NCI-H69 (cell line): ENCODE measurements at places on chromosomes 2 and 18.

DNA sequence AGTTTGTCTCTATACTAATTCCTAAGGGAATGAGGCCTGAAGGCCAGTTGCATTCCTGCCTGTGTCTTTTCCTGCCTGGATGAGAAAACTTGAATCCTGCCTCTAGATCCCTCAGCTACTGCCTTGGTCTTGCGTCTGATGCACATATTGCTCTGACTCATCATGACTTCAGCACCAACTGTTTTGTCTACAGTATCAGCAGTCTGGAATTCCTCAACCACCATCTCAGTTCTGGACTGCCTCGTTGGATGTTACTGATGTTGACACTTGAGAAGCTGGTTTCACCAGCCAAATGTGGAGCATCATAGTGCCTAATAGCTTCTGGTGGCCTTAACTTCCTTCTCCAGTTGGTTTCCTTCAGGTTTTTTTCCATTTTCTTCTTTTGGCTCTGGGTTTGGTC lies 211.0 kb downstream of the CTNNA2 start:
- DNase-seq, result no peak

DNA sequence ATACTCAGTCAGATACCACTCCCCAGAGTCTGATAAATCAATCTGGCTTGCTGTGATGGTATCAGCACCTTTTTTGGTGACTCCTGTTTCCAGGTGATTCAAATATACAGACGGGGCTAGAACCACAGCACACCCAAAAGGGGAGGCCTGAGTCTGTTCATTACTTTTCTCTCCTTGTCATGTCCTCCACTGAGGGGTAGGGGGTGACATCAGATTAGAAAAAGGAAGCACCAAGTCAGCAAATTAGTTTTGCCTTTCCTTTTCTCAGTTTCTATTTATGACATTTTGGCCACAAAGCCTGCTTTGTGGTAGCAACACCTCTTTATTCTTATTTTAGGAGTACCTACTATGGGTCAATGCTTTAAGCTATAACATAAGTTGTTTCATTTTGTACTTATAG lies 127.4 kb downstream of the CCDC102B start:
- peak; percentile 35 for DNase-seq

DNA sequence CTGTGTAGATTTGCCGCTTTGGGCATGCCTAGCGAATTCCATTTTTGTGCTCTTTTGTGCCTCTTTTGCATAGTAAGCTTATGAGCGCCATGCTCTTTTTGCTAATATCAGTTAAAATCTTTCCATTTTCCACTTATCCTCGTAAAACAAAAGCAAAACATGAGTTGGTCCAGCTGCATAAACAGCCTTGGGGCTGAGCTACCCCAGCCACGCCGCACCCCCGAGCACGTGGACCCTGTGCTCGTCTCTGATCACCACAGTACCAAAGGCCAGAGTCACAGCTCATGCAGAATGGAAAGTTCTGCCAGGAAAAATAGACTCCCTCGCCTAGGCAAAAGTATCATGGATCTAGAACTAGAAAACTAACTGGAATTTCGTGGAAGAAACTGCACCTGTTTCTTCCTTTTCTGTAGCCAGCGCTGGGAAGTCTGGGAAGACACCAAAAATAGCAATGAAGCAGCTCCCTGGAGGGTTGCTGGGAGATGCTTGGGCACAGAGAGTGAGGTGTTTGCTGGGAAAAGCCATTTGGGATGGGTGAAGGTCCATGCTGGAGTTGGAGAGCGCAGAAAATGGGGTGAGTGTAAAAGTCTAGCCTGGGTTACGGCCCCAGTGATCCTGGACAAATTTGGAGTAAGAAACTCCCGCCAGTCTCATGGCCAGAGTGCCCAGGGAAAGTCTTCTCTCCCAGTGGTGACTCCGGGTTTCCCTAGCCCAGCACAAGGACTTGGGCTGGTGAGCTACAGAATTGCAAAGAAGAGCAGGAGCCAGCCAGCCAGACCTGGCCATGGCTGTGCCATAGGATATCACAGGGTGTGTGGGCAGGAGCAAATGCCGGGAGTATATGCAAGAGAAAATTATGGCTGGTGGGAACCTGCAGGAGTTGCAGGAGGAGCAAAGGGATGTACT lies 218.4 kb downstream of the GBX2 start:
- no peak for DNase-seq

- no peak for DNase-seq
These were observed 2.0 kb downstream of the IL1A start for GRCh38 chr2:112782234-112782799.

DNA sequence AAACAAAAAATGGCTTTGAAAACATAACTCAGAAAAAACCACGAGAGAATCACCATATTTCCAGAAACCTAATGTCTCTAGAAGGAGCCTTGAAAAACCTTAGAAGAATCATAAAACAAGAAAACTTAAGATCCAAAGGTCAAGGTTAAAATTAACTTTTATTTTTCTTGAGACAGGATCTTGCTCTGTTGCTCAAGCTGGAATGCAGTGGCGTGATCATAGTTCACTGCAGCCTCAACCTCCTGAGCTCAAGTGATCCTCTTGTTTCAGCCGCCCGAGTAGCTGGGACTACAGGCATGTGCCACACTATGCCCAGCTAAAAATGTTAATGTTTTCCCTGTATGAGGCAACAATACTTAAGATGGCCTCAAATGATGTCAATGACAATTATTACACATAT lies 254.2 kb upstream of the SESTD1 start:
- no peak for DNase-seq

DNA sequence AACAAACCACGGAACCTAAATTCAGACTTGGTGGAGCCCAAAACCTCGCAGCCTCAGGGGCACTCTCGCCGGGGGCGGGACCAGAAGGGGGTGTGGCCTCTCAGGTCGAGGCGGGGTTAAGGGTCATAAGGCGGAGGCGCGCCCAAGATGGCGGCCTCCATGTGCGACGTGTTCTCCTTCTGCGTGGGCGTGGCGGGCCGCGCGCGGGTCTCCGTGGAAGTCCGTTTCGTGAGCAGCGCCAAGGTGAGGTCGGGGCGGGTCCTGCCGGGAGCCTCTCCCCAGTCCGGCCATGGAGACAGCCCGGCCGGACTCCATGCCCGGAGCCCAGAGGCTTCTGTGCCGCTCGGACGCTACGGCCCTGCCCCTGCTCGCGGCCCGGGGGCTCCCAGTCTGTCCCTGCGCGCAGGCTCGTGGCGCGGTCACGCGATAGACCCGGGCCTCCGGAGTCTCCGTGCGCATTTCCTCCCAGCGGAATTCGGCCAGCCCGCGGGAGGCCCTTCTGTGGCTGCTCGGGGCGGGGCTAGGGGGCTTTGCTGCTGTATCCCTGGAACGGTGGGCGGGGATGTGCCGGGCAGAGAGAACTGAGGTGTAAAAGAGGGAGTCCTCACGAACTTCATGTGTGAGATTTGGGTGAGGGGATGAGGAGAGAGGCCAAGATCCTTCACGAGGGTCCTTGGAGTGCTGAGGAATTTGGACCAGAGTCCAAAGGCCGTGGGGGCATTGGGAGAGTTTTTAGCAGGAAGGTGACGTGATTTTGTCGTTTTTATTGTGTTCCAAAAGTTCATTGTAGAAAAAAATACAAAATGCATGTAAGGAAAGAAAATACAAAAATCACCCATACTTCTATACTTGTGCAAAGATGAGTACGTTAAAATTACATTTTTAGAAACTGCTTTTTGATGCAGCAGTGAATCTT lies at the start of gene SMYD5:
SMYD5 (plus strand) TSS at position 126 of the 916 bp plus-strand sequence; CDS start at position 148, 22 bp downstream.
- peak; percentile 63 for DNase-seq

DNA sequence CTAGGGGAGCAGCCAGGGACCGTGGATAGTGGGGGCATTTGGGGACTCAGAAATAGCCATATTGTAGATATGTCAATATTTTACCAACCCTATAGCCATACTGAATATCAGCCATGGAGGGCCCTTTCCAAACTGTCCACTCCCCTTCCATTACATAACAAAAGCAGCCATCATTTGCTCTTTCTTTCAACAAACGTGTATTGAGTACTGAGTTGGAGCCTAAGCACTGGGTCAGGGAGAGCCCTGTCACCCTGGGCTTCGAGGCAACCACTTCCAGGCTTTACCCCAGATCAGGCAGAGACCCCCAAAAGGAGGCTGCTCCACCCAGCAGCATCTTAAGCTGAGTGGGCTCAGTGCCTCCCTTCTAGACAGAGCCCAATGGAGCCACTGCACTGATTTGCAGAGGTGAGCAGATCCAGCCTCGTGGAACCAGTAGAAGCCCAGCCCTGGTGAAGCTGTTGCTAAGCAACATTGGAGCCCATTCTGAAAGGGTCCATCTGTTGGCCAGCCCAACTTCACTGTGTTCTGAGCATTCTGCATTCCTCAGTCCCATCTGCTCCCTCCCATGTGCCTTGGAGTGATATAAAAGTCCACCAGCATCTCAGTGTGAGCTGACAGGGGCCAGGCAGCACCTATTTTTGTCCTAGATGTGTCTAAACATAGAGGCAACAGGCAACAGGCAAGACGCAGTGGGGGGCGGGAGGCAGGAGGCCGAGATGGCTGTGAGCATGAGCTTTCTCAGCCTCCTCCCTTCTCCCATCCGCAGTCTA lies 112.1 kb downstream of the PLB1 start:
- DNase-seq, result peak; percentile 31

GRCh38 chr2:182522405-182522896 lies 95.6 kb upstream of the PDE1A start:
- DNase-seq, result peak; percentile 85

DNA sequence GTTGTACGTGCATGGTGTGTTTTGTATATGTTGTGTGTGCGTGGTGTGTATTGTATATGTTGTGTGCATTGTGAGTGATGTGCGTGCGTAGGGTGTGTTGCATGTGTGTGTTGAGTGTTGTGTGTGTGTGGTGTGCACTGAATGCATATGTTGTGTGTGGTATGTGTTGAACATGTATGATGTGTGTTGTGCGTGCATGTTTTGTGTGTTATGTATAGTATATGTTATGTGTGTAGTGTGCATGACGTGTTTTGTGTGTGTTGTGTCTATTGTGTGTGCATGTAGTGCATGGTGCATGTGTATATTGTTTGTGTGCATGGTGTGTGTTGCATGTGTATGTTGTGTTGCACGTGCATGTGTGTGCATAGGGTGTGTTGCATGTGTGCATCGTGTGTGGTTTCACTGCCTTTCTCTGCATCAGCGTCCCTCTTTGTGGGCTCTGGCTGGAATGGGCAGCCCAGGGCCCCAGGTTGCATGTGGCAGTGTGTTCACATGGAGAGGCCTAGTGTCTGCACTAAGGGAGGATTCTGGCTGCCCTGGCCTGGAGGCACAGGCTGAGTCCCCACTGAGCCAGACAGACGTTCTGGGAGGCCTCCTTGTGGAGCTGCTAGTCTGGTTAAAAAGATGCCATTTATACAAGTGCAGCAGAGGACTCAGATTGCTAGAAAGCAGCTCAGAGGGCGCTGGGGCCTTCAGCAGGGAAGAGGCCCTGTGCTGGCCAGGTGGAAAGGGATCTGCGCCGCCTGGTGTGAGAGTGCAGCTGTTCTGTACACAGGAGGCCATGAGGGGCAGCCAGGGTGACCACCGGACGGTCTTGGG lies 107.2 kb downstream of the FAM168B start:
- DNase-seq, result no peak
